Heart right ventricle (tissue), 16 donors: ENCODE measurements at places on chromosomes 4 and X.

DNA sequence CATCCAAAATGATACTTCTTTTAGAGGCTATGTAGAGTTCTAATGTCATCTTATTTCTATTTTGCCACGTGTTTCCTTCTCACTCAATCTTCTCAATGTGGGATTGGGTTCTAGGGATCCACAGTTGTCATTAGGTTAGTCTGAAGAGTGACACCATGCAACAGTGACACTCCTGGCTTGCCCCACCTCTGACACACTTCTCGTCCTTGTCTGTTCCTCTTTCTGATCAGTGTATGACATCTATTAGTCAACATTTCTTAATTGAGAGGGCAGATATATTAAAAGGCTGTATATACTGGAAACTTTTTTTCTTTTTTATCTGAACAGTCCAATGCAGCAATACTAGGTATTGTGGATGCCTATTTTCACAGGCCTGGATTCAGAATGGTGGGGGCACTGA lies 67.6 kb upstream of the GYPA start:
- DNase-seq = no peak

- no peak for DNase-seq
Measured at GRCh38 chr4:118034053-118034785, at the start of gene NDST3. NDST3 (plus strand) TSS chr4:118034486; CDS start chr4:118053911, 19,425 bp downstream.

DNA sequence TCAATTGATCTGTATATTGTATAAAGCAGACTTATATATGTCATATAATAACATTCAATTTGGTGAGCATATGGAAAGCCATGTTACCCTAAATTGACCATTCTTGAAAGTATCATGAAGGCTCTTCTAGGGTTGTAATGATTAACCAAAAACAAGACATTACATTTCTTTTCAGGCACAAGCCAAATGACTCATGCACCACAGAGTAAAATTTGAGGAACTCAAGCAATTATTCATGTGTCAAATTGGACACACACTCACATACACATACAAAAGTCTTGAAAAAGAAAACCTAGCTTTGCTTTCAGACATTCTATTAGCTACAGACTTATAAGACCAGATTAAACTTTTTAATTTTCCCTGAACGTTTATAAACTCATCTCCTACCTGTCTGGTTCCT lies 146.5 kb upstream of the PCDH18 start:
- no peak for DNase-seq

GRCh38 chr4:6345096-6345830 lies 75.6 kb downstream of the WFS1 start:
- no peak for DNase-seq

DNA sequence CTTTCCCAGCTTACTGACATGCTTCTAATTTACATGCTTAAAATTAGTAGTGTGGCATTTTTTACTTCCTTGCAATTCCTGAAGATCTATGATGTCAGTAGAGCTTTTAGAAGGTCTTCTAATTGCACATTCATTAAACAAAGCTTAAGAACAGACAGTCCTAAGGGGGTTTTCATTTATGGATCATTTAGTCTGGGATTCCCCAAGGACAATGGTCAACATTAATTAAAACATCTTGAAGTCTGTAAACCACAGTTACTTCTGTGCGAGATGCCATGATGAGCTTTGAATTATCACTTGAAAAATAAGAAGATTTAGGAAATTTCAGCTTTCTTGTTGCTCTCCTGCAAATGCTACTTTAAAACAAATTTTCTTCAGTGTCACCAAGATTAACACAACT lies 20.2 kb downstream of the ANXA3 start:
- DNase-seq = no peak

DNA sequence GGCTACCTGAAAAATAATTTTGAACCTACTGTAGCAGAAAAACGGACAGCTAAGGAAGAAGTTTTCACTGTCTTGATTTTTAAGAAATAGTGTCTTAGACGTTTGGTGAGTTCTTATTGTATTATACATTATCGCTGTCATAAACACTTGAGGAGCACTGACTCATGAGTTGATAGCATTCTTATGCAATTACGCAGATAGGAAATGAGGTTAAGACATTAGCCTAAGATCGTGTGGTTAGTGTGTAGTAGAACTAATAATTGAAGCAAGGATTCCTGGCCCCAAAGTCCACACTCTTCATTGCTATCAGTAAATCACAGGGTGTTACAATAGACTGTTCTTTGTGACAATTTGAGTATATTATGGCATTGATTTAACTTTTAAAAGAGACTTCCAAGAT lies 238.1 kb downstream of the ARAP2 start:
- DNase-seq = no peak

- no peak for DNase-seq
Measured at GRCh38 chr4:177236886-177237285, 72.8 kb upstream of the NEIL3 start.

DNA sequence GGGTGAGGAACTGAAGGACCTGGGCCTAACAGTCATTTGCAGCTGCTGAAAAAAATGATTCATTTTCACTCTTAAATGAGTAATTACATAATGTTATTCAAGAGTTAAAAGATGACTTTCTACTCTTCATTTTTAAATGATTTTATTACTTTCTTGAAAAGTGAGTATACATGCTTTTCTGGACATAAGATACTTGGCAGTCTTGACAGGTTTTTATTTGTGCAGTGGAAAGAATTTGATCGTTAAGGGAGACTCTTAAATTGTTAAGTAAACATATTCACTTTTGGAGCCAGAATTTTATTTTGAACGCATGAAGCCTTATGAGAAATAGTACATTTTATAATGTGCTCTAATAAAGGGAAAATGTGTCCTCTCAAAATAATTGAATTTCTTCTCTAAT lies 245.7 kb downstream of the TENM3 start:
- DNase-seq = no peak

- no peak for DNase-seq
Measured at GRCh38 chr4:55251342-55251741, 94.7 kb upstream of the SRD5A3 start.

GRCh38 chr4:10734697-10735096 lies 50.1 kb upstream of the CLNK start:
- no peak for DNase-seq

GRCh38 chr4:153466949-153467896 lies 1.1 kb downstream of the TMEM131L start:
- peak; percentile 38 for DNase-seq

DNA sequence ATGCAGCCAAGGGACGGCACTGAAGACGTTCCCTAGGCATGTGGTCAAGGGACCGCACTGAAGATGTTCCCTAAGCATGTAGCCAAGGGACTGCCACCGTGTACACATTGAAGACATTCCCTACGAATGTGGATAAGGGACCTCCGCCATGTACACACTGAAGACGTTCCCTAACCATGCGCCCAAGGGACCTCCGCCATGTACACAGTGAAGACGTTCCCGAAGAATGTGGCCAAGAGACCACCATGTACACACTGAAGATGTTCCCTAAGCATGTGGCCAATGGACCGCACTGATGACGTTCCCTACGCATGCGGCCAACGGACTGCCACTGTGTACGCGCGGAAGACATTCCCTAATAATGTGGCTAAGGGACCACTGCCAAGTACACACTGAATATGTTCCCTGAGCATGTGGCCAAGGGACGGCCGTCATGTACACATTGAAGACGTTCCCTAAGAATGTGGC lies 48.4 kb downstream of the DHRSX start:
- no peak for DNase-seq

GRCh38 chr4:43485196-43485595 lies 592.7 kb downstream of the GRXCR1 start:
- no peak for DNase-seq

DNA sequence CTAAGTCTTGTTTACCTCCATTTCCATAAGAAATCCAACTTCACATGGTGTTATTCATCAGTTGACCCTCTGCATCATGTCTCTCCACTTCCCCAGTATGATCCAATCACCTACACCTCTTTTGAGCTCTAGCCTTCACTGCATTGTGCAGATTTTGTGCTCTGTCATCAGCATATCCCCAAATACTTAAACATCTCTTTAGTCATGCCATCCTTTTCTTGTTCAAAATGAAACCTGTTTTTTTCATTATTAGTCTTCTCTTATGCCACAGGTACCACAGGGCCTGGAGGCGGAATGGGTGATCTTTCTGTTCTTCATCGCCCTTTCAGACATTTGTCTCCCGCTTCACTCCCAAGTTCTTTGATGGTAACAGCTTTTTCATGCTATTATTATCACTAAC lies 382.7 kb upstream of the GALNTL6 start:
- DNase-seq = no peak

- no peak for DNase-seq
Measured at GRCh38 chrX:18542905-18543304, 117.5 kb downstream of the CDKL5 start.

DNA sequence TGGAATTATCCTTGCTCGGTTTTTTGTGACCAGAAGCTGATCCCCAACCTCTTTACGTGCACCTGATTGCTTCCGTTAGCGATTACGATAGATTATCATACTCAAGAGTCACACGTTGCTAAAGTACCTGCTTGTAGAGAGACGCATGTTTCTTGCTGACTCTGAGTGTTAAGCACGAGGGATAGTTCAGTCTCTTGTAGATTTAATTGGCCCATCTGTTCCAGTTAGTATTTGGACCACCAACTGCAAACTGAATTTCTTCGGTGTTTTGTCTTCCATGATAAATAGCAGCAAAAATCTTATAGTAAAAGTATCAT lies 516 bp upstream of the COX18 start:
- no peak for DNase-seq

- DNase-seq = no peak
Measured at GRCh38 chr4:121765368-121765705, 373 bp upstream of the SMIM43 start.

DNA sequence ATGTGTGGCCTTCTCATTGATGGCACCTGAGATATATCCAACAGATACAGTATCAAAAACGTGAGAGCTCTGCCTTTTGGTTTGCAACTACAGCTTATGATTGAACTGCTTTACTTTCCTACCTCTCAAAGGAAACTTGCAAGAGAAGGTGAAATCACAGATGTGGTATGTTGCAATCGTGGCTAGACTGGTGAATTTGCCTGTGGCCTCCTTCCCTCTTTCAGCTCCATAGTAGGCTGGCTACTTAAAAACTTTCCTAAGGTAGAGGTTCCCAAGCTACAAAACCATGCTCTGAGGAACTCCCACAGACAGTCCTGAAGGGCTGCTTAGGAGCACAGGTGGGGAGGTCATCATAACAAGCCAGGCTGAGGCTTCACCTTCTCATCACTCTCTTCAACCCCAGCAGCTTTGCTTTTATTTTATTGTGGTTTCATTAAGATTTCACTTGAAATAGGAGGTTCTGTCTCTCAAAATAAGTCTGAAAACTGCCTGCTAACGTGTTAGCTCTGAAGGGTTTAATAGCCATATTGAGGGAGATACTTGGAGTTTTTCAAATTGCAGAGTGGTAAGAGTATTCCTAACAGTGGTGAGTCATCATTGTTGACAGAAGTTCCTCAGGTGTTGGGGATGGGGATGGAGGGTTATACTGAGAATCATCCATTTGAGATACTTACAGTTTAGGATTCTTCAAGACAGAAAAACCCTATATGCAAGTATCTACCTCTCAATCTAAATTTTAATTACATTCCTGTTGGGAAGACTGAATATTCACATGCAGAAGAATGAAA lies 93.5 kb upstream of the UCP1 start:
- no peak for DNase-seq

- peak; percentile 63 for DNase-seq
Measured at GRCh38 chr4:94457692-94458106, 6.0 kb downstream of the PDLIM5 start.

- DNase-seq = no peak
Measured at GRCh38 chr4:6489927-6490326, 17.5 kb upstream of the PPP2R2C start.

- no peak for DNase-seq
Measured at GRCh38 chr4:93384887-93385286, 443.7 kb upstream of the ATOH1 start.

- DNase-seq = no peak
Measured at GRCh38 chr4:81120055-81120454, 89.5 kb downstream of the BMP3 start.

DNA sequence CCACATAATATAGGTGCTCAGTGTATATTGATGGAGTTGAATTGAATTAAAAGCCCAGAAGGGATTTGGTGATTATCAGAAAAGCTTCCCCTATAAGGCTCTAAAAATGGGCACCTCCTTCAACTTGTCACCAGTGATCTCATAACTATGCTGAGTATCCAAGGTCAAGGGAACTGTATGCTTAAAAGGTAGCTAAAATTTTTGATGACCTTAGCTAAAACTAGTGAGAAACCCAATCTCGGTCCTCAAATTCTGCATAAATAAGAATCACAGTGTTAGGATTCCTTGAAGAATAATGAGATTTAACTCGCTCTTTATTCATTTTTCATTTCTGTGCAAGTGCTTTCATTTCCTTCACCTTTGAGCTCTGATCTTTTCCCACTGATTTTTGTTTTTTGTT lies 87.7 kb upstream of the AP1S2 start:
- no peak for DNase-seq

GRCh38 chrX:84186603-84187532 lies 1.1 kb downstream of the RPS6KA6 start:
- DNase-seq = no peak

GRCh38 chrX:110086162-110086915 lies 83.4 kb downstream of the TMEM164 start:
- no peak for DNase-seq

GRCh38 chr4:52658641-52659000 lies 480 bp downstream of the USP46 start:
- no peak for DNase-seq

DNA sequence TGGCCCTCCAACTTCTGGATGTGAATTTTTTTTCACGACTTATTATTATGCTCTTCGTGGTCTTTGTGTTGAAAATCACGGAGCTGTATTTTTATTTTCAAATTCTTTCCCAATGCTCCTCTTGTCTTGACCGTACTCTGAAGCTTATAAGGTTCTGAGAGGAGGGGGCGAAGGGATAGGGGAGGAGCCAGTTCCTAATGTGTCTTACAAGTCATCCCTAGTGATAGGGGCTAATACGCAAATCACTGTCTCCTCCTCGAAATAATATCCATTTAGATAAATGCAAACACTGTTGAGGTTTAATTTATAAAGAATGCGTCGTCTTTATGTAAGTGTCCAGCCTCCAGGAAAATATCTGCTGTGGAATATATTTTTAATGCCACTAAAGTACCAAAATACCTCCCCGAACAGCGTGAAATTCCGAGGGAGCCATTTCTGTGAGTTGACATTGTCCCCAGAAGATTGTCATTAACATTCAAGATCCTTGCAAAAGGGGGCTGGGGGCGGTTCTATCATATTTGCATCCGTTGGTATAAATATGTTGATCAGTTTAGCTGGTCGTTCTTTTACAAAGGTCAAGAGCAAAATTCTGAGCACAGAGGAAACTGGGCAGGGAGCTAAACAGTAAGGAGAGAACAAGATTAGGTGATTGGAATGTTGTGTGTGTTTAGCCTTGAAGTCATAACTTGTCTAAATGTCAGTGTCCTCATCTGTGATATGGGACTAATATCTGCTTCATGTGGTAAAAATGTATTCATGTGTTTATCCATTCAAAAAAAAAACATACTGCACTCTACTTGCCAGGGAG lies 3.7 kb upstream of the FAT1 start:
- DNase-seq = no peak
